ENCODE measurements at places on chromosomes 5 and 9.

DNA sequence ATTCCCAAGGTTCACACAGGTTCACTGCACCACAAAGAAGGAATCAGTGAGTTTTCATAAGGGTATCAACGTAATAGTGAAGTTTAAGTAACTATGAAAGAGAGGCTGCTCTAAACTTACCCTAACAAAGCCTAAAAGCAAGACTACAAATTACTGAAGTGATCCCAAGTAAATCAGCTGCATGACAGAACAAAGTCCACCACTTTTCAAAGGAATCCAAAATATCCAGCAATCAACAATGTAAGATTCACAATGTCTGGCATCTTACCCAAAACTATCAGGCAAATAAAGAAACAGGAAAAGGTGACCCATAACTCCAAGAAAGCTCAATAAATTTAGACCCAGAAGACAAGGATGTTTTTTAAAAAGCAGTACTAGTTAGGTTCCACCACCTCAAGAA is 70.1 kb downstream of the GNAQ start:
- DNase-seq = no peak

GRCh38 chr9:33780276-33780675 is 15.1 kb upstream of the PRSS3 start:
- no peak for DNase-seq

GRCh38 chr5:126967808-126968466 is 62.4 kb downstream of the MARCHF3 start:
- no peak for DNase-seq

GRCh38 chr5:6722015-6722414 is 8.8 kb downstream of the TENT4A start:
- DNase-seq = no peak

- DNase-seq = no peak
Observed at GRCh38 chr5:36740259-36740898, 134.0 kb downstream of the SLC1A3 start.

DNA sequence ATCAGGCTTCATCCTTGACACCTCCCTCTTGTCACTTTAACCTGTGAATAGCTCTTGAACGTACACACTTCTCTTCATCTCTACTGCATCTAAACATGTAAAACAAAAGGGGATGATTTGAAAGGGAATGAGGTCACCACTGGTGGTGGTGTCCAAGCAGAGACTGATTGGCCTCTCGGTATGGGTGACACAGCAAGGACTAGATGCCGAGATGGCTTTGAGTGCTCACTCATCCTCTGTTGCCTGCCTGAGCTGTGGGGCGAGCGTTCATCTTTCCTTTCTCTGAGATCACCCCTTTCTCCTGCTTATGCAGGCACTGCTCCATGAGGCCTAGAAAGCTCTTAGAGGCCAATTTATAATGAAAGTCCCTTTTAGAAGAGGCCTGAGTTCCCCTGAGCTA is 51.9 kb downstream of the SEC61B start:
- DNase-seq = no peak

All from Jurkat, Clone E6-1 (cell line).